ENCODE measurements at places on chromosomes 2 and 18.
A peak's percentile ranks its signal among the peaks of the same experiment; 100 is the strongest.

DNA sequence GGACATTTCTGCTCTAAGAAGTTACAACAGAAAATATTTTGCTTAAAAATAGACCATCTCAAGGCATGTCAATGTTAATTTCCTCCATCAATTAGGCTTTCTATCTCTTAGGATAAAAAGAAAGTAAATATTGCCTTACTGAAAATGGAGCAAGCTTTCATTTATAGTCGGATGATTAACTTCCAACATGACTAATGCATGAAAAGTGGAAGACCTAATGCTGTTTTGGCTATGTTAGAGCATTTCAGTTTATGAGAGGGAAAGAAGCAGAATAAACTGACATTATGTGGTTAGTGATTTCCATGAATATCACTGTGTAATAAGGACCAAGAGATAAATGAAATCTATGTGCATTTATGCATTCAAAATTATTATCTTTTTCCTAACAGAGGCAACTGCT lies 475.2 kb upstream of the UBE2E3 start:
- no peak for DNase-seq

GRCh38 chr2:55530539-55531081 lies 11.1 kb downstream of the CFAP36 start:
- peak; percentile 15 for DNase-seq

GRCh38 chr18:45413180-45413836 lies 202.0 kb upstream of the SLC14A2 start:
- DNase-seq = no peak

- no peak for DNase-seq
These were observed 374.1 kb downstream of the TGIF1 start for GRCh38 chr18:3824101-3824500.

- DNase-seq = no peak
These were observed 774.2 kb upstream of the FSHR start for GRCh38 chr2:49928551-49928950.

GRCh38 chr2:75276093-75277029 lies 77.0 kb upstream of the TACR1 start:
- DNase-seq = no peak

DNA sequence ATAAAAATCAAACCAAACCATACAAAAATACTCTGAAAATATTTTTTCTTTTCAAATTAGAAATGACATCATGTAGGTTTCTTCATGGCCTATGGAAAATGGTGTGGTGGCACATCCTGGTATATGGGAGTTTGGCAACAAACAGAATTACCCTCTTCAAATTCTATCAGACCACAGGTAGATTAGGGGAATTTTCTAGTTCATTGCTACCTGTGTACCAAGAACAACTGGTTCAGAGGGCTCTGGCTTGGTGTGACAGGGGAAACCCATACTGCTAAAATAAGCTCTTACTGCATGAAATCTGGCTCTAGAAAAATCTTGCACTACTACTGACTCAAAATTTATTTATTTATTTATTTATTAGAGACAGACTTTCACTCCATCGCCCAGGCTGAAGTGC lies 63.4 kb upstream of the PELI1 start:
- DNase-seq = peak; percentile 60

GRCh38 chr18:45328296-45328695 lies 287.0 kb upstream of the SLC14A2 start:
- no peak for DNase-seq

- no peak for DNase-seq
These were observed 93.7 kb downstream of the KCTD1 start for GRCh38 chr18:26454616-26455015.

DNA sequence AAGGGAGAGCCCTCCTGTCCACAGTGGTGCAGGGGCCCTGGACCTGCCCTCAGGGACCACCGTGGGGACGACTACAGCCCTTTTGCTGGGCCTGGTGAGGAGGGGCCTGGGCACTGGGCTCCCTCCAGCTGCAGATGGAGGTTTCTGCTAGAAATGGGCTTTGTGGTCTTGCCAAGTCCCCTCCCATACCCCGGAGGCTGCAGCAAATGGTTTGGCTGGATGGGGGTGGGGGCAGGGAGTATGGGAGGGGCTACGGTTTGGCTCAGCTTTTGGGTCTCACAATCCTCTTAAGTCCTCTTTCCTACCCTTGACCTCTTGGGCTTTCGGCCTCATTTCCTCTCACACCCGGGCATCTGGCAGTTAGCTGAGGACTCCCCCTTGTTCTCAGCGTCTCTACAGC lies 21.7 kb downstream of the TET3 start:
- DNase-seq = no peak
